ENCODE measurements at places on chromosomes 5 and 9. TPM values are rescaled to one million over a fixed set of nuclear protein-coding genes. Genes with fewer than 3 reads are reported as not detected.

The GCNT4 gene
- 2.4 TPM for total RNA-seq

The FYB1 gene
- 1.6 TPM for total RNA-seq

The JAK2 gene
- total RNA-seq, result 58.7 TPM

The GRIA1 gene
- total RNA-seq, result 207 TPM

The GABRA1 gene
- total RNA-seq, result 29.8 TPM

The PTGES gene
- total RNA-seq, result 3.7 TPM

- no peak for DNase-seq
Observed at GRCh38 chr5:124419531-124419930, 326.9 kb downstream of the ZNF608 start.

- no peak for DNase-seq
Observed at GRCh38 chr5:35879096-35879495, 22.4 kb downstream of the IL7R start.

GRCh38 chr9:89213396-89213880 lies 34.8 kb upstream of the SHC3 start:
- no peak for DNase-seq

- no peak for DNase-seq
Observed at GRCh38 chr5:23234197-23234596, 273.2 kb upstream of the PRDM9 start.

DNA sequence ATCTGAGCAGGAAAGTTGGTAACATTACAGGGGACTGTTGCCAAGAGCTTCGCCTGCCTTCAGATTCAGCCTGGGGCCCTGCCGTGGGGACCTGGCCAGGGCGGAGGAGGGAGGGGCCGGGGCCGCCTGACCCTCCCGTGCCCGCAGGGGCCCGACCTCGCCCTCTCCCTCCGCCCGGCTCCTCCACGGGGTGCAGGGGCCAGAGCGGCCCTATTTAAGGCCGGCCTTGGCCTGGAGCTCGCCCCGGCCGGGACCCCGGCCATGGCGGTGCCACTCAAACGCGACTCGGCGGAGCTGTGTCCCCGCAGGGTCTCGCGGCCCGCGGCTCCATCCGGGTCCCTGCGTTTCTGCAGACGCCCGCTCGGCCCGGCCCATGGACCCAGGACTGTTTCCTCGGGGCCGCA lies 757 bp downstream of the TMEM250 start:
- no peak for DNase-seq

GRCh38 chr9:128020692-128021091 lies 39.9 kb upstream of the EEIG1 start:
- no peak for DNase-seq

- DNase-seq, result no peak
Observed at GRCh38 chr5:157574456-157575380, 857 bp downstream of the ADAM19 start.

GRCh38 chr5:155193483-155194107 lies 180.0 kb downstream of the KIF4B start:
- no peak for DNase-seq

GRCh38 chr5:81838307-81838906 lies 87.5 kb upstream of the SSBP2 start:
- no peak for DNase-seq

GRCh38 chr9:130301483-130302286 lies 36.1 kb downstream of the HMCN2 start:
- no peak for DNase-seq

- DNase-seq, result no peak
Observed at GRCh38 chr5:33837301-33837700, 54.5 kb downstream of the ADAMTS12 start.

GRCh38 chr9:18606846-18607245 lies 132.9 kb downstream of the ADAMTSL1 start:
- DNase-seq, result no peak

- no peak for DNase-seq
Observed at GRCh38 chr5:158609333-158610050, 490.2 kb downstream of the EBF1 start.

- DNase-seq, result no peak
Observed at GRCh38 chr5:86354664-86355063, 263.1 kb upstream of the COX7C start.

DNA sequence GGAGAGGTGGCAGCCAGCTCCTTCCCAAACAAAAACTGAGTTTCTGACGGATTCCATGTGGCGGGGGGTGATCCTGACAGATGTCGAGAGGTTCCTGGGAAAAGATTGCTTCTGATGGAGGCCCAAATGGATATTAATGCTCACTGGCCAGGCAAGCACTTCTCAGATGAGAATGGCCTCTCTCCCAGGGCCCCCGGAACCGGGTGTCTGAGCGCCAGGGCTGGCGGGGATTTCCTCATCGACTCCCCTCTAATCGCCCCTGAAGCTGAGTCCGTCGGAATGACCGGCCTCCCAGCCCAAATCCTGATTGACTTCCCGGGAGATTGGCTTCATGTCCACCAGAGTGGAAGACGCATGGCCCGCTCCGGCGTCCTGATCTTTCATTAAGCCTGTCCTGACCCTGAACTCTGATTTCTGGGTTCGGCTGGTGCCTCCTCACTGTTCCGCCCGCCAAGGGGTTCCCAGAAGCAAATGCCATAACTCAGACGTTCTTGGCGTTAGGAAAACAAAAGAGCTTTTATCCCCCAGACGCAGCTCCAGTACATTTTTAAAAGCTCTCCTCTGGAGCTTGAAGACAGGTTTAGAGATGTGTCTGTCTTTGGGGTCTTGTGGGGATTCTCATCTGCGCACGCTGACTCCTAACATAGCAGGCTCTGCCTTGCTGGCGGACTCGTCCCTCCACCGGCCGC lies 17.6 kb downstream of the FIBCD1 start:
- DNase-seq, result no peak

- DNase-seq, result no peak
Observed at GRCh38 chr5:21807953-21808352, 1045.2 kb downstream of the CDH12 start.

- DNase-seq, result no peak
Observed at GRCh38 chr9:91954841-91955471, 4.9 kb upstream of the ROR2 start.

DNA sequence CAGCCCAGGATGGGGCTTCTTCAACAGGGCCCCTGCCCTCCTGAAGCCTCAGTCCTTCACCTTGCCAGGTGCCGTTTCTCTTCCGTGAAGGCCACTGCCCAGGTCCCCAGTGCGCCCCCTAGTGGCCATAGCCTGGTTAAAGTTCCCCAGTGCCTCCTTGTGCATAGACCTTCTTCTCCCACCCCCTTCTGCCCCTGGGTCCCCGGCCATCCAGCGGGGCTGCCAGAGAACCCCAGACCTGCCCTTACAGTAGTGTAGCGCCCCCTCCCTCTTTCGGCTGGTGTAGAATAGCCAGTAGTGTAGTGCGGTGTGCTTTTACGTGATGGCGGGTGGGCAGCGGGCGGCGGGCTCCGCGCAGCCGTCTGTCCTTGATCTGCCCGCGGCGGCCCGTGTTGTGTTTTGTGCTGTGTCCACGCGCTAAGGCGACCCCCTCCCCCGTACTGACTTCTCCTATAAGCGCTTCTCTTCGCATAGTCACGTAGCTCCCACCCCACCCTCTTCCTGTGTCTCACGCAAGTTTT lies 23.6 kb downstream of the PCDHGC5 start:
- no peak for DNase-seq

GRCh38 chr9:123120131-123120530 lies 86.7 kb downstream of the GPR21 start:
- no peak for DNase-seq

- DNase-seq, result no peak
Observed at GRCh38 chr9:83633255-83633654, 10.3 kb downstream of the IDNK start.

- no peak for DNase-seq
Observed at GRCh38 chr5:172721455-172722326, 49.3 kb downstream of the DUSP1 start.

GRCh38 chr5:89005990-89006389 lies 123.0 kb upstream of the MEF2C start:
- no peak for DNase-seq

- DNase-seq, result no peak
Observed at GRCh38 chr5:177146891-177147638, 13.5 kb downstream of the NSD1 start.

DNA sequence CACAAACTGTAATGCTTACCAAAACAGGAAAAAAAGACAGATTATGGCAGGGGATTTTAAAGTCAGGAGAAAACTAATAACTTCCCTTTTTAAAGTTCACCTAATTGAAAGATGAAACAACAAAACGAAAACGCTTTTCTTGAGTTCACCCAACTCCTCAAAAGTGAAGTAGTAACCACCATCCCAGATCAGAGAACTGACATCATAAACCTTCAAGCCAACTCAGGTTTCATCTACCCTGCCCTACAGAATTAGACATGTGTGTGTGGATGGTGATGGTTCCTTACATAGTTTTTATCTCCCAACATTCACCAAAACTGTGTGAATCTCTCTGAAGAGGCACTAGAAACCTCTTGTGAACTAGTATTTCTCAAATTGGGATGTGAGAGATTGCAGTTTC lies 195.2 kb upstream of the PTGER4 start:
- no peak for DNase-seq

- no peak for DNase-seq
Observed at GRCh38 chr5:134438721-134439123, 27.0 kb upstream of the CDKN2AIPNL start.

GRCh38 chr9:105296877-105297287 lies 52.4 kb downstream of the SLC44A1 start:
- DNase-seq, result no peak

DNA sequence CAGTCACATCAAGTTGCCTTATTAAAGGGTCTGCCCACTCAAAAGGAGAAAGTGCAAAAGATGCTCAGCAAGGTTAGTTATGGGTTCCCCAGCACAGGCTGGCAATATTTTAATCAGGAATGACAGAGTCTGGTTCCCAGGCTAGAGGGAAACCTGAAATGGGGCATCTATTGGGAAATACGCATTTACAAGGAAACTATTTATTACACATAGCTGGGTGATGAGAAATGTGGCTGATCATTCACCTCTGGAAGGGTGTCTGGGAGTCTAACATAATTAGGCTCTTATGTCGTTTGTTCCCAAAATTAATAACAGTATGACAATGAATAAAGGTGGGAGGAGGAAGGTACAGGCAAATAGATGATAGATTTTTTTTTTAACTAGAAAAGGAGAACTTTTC lies 314.7 kb downstream of the ENC1 start:
- no peak for DNase-seq

Measured in frontal cortex (tissue), 4 donors.